ENCODE measurements at places on chromosomes 1 and 21. TPM values are rescaled to one million over a fixed set of nuclear protein-coding genes. Genes with fewer than 3 reads are reported as not detected.

Gene CHIT1
- total RNA-seq = not detected

Gene DPT
- 1.7 TPM for total RNA-seq

Gene MXRA8
- total RNA-seq = 33.8 TPM

Gene SLAMF8
- 0.79 TPM for total RNA-seq

Gene KCNE1
- 0.82 TPM for total RNA-seq

DNA sequence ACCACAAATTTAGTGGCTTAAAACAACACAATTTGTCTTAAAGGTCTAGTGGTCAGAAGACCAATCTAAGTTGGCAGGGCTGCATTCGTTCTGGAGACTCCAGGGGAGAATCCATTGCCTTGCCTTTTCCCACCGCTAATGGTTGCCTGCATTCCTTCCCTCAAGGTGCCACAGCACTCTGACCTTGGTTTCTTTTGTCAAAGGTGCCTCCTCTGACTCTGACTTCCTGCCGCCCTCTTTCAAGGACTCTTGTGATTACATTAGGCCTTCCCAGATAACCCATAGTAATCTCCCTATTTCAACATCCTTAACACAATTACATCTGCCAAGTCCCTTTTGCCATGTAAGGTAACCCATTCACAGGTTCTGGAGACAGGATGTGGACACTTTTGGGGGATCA, 145.3 kb downstream of the S1PR1 start:
- DNase-seq = no peak

DNA sequence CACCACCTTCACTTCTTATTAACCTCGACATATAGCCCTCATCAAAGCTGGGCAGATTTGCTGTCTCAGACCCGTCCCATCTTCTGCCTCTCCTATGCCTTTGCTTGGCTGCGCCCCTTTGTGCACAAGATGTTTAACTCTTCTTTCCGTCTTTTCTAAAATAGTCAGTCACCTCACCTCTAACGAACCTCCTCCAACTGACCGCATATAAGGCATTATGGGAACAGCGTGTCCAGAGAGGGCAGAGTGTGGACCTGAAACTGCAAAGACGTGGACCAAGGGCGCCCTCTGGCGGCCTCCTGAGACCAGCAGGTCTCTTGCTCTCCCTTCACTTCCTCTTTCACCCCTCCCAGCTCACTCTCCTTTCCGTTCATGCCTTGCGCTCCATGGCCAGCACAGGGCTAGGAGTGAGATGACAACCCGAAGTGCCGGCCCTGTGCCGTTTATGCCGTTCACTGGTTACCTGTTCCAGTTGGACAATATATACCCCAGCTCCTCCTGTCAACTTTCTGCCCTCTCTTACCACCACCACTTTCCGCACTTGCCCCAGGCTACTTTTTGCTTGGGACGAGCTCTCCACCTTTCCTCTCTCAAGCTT, 2.5 kb upstream of the METTL25B start:
- no peak for DNase-seq

DNA sequence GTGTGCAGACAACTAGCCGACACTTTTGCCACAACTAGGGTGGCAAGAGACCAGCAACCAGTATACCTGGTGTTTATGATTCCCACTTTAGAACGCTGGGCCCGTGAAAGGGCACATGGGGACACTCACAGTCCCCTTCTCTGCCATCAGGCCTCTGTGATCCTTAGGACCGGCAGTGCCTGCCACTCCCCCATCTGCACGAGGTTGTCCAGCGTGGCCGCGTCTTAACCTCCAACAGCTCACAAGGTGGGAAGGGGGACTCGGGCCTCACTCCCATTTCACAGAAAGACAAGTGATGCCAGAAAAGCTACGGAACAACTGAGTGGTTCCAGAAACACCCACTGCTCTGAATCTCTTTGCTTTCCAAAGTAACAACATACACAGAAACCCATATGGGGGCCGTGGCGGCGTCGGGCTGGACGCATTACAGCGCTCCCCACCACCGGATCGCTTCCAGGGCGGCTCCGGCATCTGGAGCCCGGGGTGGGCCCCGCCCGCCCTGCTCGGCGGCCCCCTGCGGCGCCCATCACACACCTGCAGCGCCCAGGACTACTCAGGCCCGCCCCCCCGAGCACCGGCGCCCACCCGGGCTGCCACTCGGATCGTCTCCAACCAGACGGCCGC, 1.0 kb downstream of the ZNF496 start:
- DNase-seq = no peak

- DNase-seq = no peak
Observed at GRCh38 chr1:25642574-25643108, 26.1 kb downstream of the MAN1C1 start.

DNA sequence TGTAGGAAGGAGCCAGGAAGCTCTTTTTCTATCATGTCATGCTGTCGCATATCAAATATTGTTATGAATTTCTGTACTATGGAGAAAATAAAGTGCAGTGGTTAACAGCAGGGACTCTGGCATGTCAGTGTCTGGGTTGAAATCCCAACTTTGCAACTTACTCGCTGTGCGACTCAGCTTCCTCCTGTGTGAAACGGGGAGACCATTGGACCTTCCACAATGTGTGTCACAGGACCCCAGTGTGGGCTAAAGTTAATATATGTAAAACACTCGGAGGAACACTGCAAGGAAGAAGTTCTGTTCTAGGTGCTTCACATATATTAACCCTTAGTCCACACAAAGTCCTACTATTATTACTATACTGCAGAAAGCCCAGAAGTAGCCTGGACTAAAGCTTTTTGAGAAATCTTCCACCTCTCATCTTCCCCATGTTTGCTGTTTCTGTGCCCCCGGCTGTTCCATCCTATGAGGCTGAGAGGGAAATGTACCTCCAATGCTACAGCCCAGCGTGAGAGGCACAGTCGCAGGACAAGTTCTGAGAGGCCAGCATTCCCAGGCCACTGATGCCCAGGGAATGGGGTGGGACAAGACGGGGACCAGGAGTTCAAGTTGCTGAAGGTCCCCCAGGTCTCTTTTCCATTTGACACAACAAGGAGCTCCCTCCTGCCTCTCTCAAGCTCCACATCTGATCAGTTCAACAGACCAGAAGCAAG, 1.9 kb downstream of the CHIT1 start:
- DNase-seq = no peak

GRCh38 chr1:40314721-40315238, 2.3 kb downstream of the COL9A2 start:
- no peak for DNase-seq
